ENCODE measurements at places on chromosomes 16 and 17.

DNA sequence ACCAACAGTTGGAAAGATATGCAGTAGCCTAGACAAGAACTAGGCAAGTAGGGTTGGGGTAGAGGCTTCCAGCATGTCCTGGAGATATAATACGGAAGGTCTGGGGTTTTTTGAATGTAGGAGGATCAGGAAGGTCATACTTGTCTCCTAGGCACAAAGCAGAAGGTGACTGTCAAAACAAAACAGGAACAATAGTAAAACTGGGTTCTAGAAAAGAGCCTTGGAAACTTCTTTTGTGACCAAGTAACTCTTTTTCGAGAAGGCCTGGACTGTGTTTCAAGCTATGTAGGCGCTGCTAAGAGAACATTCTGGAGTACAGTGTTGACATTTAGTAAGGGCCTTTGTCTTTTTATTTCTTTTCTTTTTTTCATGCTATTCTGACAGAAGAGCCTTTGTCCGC, 26.9 kb upstream of the TENT4B start:
- DNase-seq = no peak

DNA sequence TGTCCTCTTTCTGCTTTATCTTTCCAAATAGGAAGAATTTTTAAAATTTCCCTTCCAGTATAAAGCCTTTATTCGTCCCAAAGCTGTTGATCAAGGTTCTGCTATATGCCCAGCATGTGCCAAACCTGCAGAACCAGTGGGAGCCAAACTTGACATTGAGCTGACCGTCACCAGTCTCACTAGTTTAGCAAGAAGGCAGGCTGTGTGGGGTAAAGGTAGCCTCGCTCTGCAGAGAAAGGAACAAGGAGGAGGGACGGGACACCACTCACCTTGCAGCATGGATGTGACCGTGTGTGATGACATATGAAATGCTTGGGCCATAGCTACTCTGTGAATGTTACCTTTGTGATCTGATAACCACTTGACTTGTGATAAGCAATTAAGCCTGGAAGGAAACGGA, 392.2 kb downstream of the CPPED1 start:
- no peak for DNase-seq

DNA sequence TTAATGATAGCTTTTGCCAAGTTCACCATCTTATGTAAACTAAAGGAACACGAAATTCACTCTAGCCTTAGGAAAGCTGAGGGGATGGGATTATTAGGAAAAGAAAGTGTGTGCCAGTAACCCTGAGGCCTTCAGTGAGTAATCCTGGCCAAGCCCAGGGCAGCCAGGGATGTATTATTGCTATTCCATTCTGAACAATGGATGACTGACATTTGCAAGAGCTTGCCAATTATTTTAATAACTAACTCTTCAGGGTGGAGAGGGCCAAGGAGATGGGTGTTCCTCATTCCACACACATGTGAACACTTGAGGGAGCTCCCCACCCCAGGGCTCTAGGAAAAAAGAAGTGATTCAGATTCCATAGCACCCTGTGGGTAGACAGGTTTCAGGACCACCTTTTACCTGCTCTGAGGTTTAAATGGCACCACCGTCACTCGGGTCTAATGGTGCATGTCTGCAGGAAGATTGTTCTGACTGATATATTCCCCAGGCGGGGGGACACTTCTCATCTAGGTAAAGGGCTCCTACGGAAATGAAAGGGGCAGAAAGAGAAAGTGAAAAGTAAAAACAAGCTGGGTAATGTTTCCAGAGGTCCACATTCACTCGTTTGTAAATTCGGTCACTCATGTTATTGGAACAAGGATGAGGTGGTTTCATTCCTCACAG, 41.5 kb downstream of the TK2 start:
- DNase-seq = peak; percentile 9

GRCh38 chr17:48591255-48592056, 1.4 kb upstream of the HOXB3 start:
- no peak for DNase-seq

DNA sequence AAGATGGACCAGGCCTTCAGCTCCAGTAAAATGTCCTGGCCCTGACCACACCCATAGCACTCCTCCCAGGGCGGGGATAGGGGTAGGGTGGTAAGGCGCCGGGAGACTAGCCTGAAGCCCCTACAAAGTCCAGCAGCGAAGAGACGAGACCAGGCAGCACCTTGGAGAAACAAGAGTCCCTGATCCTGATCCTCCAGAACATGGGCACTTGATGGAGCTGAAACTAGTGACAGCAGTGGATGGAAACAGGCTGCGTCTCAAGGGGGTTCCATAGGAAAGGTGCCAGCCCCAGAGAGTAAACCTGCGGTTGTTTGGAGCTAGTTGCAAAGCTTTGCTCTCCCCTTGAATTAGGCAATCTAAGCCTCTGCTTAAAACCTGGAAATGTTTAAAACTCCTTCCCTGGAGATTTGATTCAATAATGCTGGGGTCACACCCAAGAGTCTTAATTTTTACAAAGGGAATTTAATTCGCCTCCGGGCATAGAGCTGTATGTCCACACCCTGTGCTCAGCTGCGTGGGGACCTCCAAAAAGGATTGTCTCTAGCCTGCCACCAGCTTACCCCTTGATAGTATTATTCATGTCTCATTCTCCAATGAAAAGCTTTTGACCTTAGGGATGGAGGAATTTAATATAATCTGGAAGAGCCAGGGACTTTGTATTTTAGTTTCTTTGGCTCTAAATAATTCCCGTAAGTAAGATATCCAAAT, 258.6 kb downstream of the PMP22 start:
- no peak for DNase-seq

GRCh38 chr17:69348429-69348828, 21.5 kb upstream of the ABCA5 start:
- no peak for DNase-seq

DNA sequence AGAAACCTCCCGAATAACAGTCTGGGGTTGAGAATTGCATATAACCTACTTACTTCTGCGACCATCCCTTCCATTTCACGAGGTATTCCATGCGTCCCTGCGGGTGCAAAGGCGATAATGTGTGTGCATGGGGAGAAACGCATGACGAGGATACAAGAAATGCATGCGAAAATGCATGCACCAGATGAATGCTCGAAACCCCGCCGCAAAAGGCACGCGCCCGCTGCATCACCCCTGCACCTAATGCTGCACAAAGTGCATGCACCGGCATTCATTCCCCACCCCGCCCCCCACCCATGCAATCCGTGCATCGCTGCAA, 474 bp downstream of the CBX8 start:
- no peak for DNase-seq

GRCh38 chr17:61981323-61981722, 53.5 kb upstream of the INTS2 start:
- DNase-seq = no peak

DNA sequence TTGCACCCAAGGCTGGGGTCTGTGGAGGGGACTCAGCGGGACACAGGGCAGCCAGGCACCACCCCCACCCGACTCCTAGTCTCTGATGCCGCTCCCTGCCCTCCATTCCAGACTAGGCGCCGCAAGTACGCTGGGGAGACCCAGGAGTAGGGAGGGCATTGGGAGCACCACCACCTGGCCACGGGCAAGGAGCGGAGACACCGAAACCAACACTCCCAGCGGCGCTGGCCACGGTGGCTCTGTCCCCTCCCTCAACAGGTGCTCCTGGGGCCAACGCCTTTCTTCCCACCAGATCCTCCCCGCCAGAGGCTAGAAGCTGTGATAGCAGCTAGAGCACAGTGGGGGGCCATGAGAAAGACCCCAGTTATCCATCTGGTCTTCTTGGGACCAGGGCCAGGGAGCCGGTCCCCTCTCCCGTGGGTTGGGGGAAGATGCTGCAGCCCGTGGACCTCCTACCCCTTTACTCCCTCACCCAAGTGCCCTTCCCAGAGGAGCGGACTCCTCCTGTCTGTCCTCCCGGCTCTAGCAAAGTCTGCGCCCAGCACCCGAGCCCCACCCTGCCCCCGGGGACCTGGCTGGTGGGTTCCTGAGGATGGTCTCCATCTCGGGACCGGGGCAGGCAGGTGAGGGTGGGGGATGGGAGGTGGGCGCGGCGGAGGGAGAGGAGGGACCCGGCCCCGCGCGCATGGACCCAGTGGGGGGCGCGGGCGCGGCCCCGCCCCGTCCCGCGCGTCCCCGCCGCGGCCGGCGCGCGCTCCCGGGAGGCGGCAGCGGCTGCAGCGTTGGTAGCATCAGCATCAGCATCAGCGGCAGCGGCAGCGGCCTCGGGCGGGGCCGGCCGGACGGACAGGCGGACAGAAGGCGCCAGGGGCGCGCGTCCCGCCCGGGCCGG, at the start of gene SYNGR3:
Gene SYNGR3 (plus strand): TSS at position 762 of the 892 bp plus-strand sequence. CDS start 133 bp downstream, outside the sequence.
- no peak for DNase-seq

DNA sequence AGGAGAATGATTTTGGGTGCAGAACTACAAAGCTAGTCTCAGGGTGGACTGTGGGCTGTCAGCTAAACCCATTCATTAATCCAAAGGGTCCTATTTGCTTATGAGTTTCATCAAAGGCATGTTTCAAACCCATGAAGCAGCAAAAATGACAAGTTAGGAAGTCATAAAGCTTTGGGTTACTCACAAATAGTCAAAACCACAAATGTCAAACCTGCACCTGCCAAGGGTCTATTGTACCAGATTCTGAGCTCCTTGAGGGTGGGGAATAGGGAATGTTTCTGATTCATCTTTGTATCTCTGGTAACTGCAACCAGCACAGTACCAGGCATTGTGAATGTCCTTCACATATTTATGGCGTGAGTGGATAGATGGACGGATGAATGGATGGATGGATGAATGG, 317.7 kb downstream of the MAF start:
- no peak for DNase-seq

- DNase-seq = no peak
These were observed 56.5 kb downstream of the KSR1 start for GRCh38 chr17:27512511-27513346.

DNA sequence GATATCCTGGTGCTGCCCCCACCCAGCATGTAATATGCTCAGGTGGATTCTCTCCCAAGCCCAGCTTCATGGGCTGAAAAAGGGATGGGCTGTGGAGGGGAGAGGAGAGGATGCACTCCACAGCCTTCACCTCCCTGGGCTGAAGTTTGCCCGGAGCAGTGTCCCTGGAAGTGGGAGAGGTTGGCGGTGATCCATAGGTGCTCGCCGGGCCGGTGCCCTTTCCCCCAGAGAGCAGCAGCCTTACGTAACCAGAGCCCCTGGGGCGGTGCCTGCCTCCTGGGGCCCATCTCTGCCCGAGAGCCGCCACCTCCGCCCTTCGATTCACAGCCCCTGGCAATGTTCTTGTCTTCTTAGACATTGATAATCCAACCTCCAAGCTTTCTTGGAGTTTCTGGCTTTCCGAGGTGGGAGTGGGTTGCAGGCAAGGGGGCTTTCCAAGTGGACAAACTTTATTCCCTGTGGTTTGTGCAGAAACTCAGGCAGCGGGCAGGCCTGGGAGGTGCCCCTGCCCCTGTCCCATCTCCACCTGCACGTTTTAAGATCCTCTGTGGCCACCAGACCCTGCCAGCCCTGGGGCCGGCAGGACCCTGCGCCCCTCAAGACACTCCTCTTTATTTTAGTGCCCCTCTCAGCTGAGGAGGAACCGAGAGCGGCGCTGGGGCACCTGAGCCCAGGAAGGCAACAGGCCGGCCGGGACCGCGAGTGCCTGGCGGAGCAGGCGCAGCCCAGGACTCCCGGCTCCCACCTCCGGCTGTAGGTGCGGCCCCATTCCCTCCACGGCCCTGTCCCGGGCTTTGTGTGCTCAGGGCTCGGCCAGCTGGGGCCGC, 3.1 kb upstream of the WDR90 start:
- DNase-seq = no peak

DNA sequence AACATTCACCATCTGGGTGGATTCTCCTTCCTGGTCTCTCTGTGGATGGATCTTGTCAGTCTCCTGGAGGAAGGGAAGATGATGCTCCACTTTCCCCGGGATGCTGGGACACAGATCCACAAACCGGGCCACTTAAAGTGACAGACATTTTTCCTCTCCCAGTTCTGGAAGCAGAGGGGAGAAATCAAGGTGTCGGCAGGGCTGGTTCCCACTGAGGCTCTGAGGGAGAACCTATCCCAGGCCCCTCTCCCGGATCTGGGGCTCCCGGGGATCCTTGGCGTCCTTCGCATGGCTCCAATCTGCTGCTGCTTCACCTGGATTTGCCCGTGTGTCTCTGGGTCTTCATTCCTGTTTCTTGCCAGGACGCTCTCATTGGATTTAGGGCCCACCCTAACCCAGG, 263.1 kb upstream of the TNRC6C start:
- peak; percentile 30 for DNase-seq

DNA sequence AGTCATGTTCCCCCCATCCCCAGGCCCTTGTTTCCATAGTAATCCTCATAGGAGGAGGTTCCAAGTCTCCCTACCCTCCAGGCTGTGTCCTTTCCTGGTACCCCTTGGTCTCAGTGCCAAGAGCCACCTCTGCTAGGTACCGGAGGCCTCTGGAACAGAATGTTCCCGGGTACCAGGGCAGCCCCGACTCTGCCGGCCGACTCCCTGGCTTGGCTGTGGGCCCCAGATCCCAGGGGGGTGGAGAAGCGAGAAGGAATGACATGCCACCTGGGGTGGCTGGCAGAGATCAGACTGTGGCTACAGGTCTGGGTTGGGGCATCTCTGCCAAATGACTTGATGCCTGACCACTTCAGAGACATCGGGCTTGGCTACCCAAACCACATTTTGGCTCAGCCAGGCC, 3.6 kb downstream of the STAC2 start:
- DNase-seq = no peak

DNA sequence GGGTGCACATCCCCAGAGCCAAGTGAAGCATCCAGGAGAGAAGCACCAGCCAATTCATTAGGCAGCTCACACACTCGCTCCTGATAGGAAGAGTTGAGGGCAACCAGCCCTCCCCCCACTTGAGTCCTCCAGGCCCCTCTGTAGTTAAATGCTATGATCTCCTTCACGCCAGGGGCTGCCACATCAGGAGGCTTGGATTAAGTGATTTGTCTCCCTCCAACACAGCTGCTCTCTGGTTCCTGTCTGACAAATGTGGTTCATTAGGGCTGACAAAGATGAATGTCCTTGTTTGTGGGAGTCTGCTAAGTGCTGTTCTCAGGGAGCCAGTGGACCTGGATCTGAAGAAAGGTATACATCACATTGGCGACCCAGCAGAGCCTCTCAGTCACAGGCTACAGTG, 94.5 kb upstream of the WSCD1 start:
- DNase-seq = no peak

GRCh38 chr17:68457168-68457538, at the start of gene WIPI1:
Gene WIPI1, minus strand, starts transcription at chr17:68457496. Its CDS starts 75 bp downstream, at chr17:68457421.
- DNase-seq = no peak

DNA sequence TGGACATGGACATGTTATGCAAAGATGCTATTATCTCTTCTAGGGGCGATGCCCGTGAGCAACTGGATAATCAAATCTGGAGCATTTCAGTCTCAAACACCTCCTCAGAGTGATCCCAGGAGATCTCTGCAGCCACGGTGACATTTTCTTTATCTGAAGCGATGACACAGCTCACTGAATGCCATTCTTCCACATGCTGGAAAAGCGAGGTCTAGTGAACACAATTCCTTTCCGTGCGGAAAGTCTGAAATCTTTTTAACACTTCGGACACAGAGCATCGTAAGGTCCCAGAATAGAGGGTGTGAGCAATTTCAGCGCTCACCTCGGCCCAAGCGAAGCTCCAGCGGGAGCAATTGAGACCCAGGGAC, 531 bp upstream of the HASPIN start:
- DNase-seq = no peak

DNA sequence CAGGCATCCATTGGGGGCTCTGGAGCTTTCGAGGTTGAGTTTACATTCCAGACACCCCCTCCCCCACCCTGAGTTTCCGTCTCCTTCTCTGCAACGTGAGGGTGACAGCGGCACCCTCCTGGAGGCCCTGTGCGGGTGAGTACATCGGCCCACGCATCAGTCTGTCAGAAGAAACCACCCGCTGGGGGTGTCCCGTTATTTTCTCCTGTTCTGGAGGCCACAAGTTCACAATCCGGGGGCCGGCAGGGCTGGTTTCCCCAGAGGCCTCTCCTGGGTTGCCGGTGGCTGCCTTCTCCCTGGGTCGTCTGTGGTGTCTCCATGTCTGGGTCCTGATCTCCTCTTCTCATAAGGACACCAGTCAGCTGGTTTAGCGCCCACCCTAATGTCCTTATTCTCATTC, 35.7 kb downstream of the GSE1 start:
- no peak for DNase-seq

Measured in chondrocyte (in vitro differentiated cells).